ENCODE measurements at places on chromosomes 3 and 15.

- no peak for DNase-seq
Observed at GRCh38 chr3:40249168-40249567, 60.3 kb upstream of the EIF1B start.

DNA sequence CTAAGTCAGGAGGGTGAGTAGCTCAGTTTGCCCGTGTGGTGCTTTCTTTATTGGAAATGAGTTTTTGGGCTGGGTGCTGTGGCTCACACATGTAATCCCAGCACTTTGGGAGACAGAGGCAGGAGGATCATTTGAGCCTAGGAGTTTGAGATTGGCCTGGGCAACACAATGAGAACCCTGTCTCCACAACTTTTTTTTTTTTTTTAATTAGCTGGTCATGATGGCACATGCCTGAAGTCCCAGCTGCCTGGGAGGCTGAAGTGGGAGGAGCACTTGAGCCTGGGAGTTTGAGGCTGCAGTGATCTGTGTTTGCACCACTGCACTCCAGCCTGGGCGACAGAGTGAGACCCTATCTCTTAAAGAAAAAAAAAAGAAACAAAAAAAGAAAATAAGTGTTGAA is 174.9 kb downstream of the NSMCE3 start:
- no peak for DNase-seq

DNA sequence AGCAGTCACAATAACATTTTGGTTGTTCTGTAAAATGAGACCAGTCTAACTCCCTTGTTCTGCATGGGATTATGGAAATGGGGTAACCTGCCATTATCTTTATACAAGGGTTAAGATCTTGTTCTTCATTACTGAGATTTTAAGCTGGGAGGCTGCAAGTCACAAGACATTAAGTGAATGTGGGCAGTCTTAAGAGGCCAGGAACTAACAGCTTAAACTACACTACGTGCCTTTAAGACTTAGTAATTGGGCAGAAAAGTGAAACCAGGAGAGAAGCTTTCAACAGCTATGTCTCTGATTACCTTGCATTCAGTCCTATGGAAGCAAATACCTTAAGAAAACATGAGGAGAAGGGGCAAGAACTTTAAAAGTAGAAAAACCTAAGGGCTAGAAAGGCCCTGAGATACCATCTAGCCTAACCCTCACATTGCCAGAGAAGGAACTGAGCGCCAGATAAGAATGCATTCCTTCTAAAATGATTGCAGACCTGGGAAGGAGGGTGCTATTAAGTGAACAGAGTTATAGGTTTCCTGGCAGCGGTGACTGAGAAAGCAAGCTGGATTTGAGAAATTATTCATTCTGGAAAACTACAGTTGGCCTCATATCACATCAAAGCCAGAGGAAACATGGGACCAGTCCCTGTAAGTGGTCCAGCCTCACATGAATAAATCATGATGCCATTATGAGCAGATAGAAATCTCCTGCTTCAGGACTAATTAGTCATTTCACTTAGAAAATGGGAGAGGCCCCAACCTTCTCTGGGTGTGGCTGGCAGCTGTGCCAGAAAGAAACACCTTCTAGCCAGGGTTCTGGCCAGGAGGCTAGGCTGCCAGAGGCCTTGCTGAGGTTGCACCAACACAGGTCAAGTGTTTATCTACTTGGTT is 32.9 kb downstream of the DAPK2 start:
- DNase-seq, result no peak

- no peak for DNase-seq
Observed at GRCh38 chr15:74222240-74223119, 13.6 kb upstream of the CCDC33 start.

GRCh38 chr3:123883701-123884202 is 380 bp downstream of the MYLK start:
- no peak for DNase-seq

DNA sequence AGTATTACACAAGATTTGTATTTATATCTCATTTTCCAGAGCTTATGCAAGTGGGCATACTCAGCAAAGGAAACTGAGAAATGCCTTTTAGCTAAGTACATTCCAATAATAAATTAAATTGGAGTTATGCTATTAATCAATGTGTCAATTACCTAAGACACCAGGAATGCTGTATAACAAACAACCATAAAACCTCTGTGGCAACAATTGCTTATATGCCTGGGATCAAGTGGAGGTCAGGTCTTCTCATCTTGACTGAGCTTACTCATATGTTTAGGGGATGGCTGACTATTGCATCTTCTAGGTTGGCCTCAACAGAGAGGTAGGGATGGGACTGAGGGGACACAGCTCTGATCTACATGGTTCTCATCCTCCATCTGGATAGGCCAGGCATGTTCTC is 30.7 kb downstream of the CD200R1L start:
- DNase-seq, result no peak

DNA sequence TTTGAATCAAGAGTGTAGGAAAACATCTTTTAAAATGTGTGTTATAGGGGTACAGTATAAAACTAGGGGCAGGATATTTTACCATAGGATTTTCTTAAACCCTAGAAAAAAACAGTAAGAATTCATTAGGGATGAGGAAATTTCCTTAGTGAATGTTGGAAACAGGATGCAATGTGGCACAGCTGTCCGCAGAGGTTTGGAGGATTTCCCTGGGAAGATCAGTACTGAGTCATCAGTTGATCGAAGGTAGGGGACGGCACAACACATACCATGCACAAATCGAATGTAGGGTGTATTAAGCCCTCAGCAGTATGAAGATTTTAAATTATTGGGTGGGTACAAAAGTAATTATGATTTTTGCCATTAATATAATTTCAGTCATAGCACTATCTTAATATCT is 49.9 kb downstream of the FNDC3B start:
- no peak for DNase-seq

DNA sequence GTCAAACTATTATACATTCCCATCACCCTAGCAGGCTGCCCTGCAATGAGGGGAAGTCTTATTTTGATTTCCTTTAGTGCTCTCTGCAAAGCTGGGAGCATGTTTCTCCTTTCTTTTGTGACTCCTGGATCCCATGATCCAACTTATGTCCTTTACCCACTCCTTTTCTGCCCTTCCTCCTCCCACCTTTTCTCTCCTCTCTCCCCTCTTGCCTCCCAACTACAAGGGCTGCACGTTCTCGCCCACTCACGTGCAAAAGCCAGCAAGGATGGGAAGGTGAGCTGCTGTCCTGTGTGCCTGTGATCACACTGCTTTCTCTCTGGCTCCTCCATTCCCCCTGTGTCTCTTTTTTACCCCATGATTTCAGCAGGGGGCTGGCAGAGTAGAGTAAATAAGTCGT is 6.1 kb downstream of the VIPR1 start:
- no peak for DNase-seq

DNA sequence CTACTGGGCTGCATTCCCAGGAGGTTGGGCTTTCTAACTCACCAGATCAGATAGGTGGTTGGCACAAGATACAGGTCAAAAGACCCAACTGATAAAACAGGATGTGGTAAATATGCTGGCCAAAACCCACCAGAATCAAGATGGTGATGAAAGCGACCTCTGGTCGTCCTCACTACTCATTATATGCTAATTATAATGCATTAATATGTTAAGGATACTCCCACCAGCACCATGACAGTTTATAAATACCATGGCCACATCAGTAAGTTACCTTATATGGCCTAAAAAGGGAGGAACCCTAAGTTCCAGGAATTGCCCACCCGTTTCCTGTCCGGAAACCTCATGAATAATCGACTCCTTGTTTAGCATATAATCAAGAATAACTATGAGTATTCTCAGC is 31.6 kb downstream of the CFAP44 start:
- no peak for DNase-seq
